ENCODE measurements at places on chromosomes 6 and 20. TPM values are rescaled to one million over a fixed set of nuclear protein-coding genes. Genes with fewer than 3 reads are reported as not detected.
A peak's percentile ranks its signal among the peaks of the same experiment; 100 is the strongest.

Gene KCNB1
- 0.38 TPM for total RNA-seq

- DNase-seq, result no peak
Measured at GRCh38 chr6:140490081-140490480, 1115.6 kb upstream of the CITED2 start.

GRCh38 chr6:141492521-141493284 is 640.0 kb upstream of the GJE1 start:
- DNase-seq, result no peak

DNA sequence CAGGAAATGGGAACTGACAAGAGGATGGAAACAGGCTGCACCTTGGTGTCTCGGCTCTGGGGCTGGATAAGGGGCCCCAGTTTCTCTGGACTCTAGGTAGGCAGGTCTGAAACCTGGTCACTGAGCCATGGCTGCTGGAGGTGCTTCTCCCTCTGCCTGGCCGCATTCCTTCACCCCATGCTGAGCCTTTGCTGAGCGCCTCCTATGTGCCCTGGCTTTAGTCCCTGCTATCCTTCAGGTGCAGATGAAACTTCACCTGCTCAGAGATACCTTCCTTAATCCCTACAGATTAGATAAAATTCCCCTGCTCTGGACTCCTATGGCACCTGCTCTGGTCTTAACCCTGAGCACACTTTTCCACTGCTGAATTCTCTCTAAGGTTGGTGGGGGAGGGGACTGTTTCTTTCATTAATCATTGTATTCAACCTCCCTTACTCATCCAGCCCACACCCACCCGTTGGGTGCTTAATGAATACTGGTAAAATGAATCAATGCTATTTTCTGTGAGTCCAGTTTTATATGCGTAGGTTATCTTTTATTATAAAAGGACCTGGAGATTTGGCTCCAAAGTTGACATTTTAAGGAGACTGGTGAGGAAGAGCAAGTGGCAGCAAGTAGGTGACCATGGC is 19.3 kb downstream of the MYLK4 start:
- DNase-seq, result no peak

- no peak for DNase-seq
Measured at GRCh38 chr20:41618807-41619311, 682 bp upstream of the CHD6 start.

GRCh38 chr6:5670381-5670780 is 336.3 kb downstream of the NRN1 start:
- no peak for DNase-seq

DNA sequence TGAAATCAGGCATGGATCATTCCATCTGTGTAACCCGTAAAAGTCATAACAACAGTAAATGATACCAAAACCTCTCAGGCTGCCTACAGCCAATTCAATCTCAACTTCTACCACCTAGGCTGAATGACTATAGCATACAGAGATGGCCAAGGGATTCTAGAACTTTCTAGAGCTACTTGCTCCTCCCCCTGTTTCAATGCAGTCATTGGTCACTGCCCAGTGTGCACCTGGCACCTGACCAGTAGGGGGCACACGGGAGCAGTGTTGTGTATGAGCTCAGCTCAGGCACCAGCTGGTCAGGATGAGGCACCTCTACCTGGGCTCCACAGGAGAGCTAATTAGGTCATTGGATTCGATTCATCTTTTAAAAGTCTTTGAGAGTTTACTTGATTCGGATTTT is 86.2 kb downstream of the PLEKHG1 start:
- no peak for DNase-seq

DNA sequence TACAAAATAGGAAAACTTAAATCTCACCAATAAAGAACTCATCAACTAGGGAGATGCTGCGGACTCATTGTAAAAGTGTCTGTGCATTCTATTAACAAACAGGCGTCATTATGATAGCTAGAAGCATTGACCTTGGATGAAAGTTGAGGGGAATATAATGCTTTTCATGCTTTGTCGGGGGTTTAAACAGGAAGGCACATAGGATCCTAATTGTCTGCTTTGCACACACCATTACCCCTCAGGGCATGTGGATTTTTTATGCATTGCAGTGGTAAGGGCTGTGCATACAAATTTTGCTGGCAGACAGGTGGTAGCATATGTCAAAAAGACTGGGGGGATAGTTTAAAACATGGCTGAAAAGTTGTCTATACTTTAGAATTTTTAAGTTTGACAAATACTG is 447.9 kb upstream of the PLCB4 start:
- no peak for DNase-seq

Gene LRRN4
- total RNA-seq, result 0.11 TPM

GRCh38 chr6:16124198-16125180 is 4.4 kb upstream of the MYLIP start:
- no peak for DNase-seq

- DNase-seq, result peak; percentile 78
Measured at GRCh38 chr6:152598901-152599537, 38.1 kb downstream of the SYNE1 start.

DNA sequence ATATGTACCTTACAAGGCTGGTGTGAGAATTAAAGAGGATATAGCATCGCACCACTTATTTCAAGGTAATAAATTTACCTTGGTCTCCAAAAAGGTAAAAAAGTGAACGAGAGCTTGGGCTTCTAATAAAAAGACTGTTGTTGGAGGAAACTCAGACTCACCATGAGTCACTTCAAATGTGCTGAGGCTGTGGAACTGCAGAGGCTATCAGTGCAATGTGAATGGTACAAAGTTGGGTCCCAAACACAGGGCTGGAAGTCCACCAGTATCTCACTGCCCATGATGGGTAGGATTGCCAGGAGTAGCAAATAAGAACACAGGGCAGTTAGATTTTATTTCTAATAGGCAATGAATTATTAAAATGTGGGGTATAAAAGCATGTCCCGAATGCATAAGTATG is 200.6 kb downstream of the MAFB start:
- DNase-seq, result no peak

Gene PTCHD4
- 1.1 TPM for total RNA-seq

GRCh38 chr20:48686238-48687116 is 141.3 kb downstream of the PREX1 start:
- DNase-seq, result no peak

DNA sequence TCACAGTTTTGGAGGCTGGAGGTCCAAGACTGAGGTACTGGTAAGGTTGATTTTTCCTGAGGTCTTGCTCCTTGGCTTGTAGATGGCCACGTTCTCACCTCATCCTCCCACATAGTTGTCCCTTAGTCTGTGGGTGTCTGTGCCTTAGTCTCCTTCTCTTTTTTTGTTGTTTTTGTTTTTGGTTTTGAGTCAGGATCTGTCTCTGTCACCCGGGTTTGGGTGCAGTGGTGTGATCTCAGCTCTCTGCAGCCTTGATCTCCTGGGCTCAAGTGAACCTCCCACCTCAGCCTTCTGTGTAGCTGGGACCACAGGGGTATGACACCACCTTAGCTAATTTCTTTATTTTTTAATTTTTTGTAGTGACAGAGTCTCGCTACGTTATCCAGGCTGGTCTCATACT is 245.2 kb downstream of the PHACTR1 start:
- no peak for DNase-seq

DNA sequence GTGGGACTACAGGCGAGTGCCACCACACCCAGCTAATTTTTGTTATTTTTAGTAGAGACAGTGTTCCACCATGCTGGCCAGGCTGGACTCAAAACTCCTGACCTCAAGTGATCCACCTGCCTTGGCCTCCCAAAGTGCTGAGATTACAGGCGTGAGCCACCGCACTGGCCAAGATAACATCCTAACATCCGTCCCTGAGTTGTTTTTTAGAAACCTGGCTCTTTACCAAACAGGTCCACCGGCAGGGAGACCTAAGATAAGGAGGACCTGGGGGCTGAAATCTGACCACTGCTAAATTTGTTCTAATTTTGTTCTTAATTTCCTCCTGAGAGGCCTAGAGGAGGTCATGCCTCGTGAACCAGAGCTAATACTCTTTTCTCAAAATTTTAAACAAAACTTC is 20.5 kb downstream of the CTCFL start:
- peak; percentile 14 for DNase-seq

GRCh38 chr6:19664878-19665612 is 172.1 kb upstream of the ID4 start:
- DNase-seq, result no peak

Gene SLC22A23
- total RNA-seq, result 3.2 TPM

DNA sequence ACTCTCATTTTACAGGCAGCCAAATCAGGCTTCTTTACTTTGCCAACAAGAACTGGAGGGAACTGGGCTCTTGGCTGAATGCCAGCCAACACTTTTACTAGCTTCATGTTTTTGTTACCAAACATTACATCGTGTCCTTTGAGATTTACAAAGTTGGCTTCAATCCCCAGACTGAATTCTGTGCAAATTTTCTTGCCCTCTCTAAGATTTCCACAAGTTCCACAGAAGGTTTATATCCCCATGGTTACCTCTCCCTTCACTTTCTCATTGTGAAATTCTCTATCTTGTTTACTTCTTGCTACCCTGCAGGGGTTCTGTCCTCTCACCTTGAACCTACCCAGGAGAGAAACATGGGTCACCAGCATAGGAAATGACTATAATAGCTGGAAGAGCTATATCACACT is 37.6 kb upstream of the PLCB1 start:
- no peak for DNase-seq

DNA sequence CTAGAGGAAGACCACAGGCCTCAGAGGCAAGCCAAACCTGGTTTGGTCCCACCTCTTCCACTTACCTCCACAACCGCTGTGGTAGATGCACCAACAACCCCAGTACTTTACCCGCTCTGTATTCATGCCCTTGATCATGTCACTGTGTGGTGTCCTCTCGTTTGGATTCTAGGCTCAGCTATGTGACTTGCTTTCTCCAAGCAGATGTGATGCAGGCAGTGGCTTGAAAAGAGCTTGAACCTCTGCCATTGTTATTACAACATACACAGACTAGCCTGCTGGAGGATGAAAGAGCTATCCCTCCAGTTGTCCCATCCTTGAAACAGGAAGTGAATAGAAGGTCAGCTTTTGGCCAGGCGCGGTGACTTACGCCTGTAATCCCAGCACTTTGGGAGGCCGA is 147.7 kb downstream of the ZNF217 start:
- no peak for DNase-seq

DNA sequence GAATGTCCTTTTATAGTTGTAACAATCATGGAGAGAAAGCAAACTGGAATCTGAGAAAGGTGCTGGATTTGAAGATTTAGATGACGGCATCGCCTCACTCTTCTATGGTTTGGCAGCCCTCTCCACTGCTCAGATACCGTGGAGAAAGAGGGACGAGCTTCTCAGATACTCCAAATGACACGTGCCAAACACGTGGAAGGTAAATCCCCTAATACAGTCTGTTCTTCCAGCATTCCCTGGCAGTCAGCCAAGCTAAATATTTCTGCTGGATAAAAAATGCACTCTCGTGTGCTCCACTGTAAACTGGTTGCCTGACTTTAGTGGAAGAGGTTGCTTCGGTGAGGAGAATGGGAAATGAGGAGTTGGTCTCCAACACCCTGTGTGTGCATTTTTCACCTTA is 16.7 kb upstream of the PRDM1 start:
- no peak for DNase-seq

DNA sequence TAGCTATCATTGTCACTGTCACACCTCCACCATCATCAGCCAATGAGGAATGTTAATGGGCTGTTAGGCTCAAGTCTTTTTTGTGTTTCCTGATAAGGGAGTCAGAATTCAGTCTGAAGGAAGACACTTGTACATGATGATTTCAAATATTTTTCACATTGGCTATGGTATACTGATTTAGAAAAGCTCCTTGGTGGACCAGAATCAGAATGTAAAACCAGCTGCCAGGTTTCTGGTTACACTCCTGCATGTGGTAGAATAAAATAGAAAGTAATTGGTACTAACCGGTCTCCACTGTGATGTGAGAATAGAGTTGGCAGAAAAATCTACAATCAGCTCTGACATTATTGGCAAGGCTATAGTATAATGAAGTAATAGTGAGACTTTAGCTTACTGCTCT is 10.7 kb downstream of the COL9A1 start:
- no peak for DNase-seq

- no peak for DNase-seq
Measured at GRCh38 chr6:25804804-25805203, 27.0 kb downstream of the SLC17A1 start.

DNA sequence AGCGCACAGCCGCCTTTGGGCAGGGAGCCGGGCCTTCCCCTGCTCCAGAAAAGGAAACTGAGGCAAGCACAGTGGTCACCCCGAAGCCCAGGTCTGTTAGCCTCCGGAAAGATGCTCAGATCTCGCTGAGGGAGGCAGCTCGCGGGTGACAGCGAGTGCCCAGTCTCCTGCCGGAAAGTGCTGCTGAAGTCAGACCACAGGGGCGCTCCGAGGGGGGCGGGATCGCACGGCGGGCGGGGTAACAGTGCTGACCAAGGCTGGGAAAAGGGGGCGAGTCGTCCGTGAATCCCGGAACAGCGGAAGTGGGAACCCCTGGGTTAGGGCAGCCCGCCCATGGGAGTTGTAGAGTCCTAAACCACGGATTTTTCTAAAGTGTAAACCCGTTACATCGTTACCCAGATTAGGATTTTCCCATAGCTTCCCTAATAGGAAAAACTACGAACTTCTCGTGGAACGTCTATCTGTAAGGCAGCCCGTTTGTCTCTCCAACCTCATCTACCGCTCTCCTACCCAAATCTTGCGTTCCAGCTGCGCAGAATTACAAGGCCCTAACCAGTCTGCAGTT is 504 bp downstream of the VPS16 start:
- peak; percentile 88 for DNase-seq

GRCh38 chr20:3901706-3902440 is 12.7 kb downstream of the PANK2 start:
- DNase-seq, result no peak

DNA sequence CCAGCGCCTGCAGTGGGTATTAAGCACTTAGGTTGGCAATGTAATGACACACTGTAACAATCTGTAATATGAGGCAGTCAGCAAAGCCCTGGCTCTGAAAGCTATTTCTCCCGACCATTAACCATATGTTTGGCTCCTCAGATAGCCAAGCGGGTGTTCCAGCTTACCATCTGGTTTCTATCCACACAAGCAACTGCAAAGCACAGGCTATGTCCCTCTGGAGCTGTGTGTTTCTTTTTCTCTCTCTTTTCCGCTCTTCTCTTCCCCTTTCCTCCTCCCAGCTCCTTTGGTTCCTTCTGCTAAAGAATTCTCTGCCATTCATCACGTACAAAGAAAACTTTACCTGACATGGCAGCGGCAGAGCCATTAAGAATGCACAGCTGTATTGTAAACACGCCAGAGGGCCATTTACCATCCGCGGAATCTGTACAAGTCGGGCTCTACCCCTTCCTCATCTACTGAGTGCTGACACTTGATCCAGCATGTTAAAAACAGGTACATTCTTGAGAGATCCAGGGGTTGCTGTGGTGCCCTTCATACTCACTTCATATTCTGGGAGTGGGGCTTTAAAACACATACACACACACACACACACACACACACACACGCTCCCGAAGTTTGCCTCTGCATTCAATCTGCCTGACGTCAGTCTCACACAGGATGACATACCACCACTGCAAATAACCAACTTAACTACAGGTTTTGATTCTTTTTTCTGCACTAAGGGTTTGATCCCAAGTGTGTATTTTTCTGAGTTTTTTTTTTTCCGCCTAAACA is 77.2 kb downstream of the BACH2 start:
- no peak for DNase-seq

Gene TMEM181
- 10.6 TPM for total RNA-seq

- no peak for DNase-seq
Measured at GRCh38 chr20:25699914-25700313, 3.3 kb upstream of the ZNF337 start.

GRCh38 chr6:105688573-105688972 is 285.7 kb upstream of the PREP start:
- DNase-seq, result no peak

Data from cardiac septum (tissue), 1 donor.